H9 (cell line): ENCODE measurements at places on chromosomes 4 and X. TPM values are rescaled to one million over a fixed set of nuclear protein-coding genes. Genes with fewer than 3 reads are reported as not detected.

GRCh38 chr4:22414833-22415232 lies 101.0 kb downstream of the ADGRA3 start:
- no peaks in the 10 kb centered on the region for H3K4me1 ChIP-seq
- no peak overlapping the region for H3K4me3 ChIP-seq
- H3K27me3 ChIP-seq: no peaks in the 10 kb centered on the region

GRCh38 chrX:2693113-2694002 lies 2.3 kb downstream of the CD99 start:
- no peak for DNase-seq
- H3K4me1 ChIP-seq: no peaks in the 10 kb centered on the region; the same call in 1 of the 2 replicates
- no peak overlapping the region for H3K4me3 ChIP-seq
- H3K36me3 ChIP-seq: peaks cover 1% of the 10 kb centered on the region; the same call in 2 of the 3 replicates
- no peak overlapping the region for H3K27ac ChIP-seq

The SMARCA1 gene
- total RNA-seq: 101 and 105 TPM in 2 replicates

- no peaks in the 10 kb centered on the region for H3K36me3 ChIP-seq
- DNase-seq: peak; percentile 82
- no peaks in the 10 kb centered on the region for H3K27me3 ChIP-seq
Measured at GRCh38 chrX:1534301-1535168, 2.5 kb downstream of the P2RY8 start.

The BMX gene
- total RNA-seq: not detected in 2 replicates

GRCh38 chr4:52824603-52825459 lies 37.3 kb upstream of the RASL11B start:
- peak; percentile 21 for DNase-seq
- no peak overlapping the region for H3K27ac ChIP-seq
- H3K27me3 ChIP-seq: no peaks in the 10 kb centered on the region
- H3K4me1 ChIP-seq: no peaks in the 10 kb centered on the region; the same call in 1 of the 2 replicates

- DNase-seq: no peak
- no peak overlapping the region for H3K27ac ChIP-seq
- no peaks in the 10 kb centered on the region for H3K27me3 ChIP-seq
- H3K36me3 ChIP-seq: no peaks in the 10 kb centered on the region
- no peak overlapping the region for H3K4me3 ChIP-seq
Measured at GRCh38 chr4:114076899-114077570, 97.6 kb upstream of the ARSJ start.

The SLC25A43 gene
- total RNA-seq: 3.7 and 4.2 TPM in 2 replicates

GRCh38 chrX:70262952-70263567 lies 3.1 kb upstream of the P2RY4 start:
- peak; percentile 81 for DNase-seq
- H3K4me1 ChIP-seq: no peaks in the 10 kb centered on the region
- no peaks in the 10 kb centered on the region for H3K36me3 ChIP-seq
- no peak overlapping the region for H3K4me3 ChIP-seq

The NKRF gene
- 15.1 and 15.2 TPM in 2 replicates for total RNA-seq

The SPACA5 gene
- not detected in 2 replicates for total RNA-seq

The GUCY2F gene
- 0.11 TPM in 2 replicates for total RNA-seq

The TECRL gene
- total RNA-seq: not detected in 2 replicates

DNA sequence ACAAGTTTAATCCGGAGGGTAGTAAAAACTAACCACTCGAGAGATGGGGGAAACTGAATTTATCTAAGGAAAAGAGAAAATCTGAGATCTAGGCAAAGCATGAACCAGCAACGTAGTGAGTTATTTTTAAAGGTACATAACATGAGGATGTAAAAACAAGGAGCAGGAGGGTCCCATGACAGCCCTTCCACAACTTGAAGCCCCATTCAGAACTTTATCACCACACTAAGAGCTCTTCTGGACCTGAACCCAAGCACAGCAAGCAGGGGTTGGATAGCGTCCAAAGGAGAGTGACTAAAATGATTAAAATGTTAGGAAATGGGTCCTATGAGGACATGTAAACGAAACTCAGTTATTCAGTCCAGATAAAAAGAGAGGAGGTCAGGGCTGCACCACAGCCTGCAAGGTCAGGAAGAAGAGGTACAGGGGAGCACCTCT lies 16.2 kb downstream of the SH3RF1 start:
- no peaks in the 10 kb centered on the region for H3K27me3 ChIP-seq
- peaks cover 17% of the 10 kb centered on the region; the same call in 1 of the 2 replicates for H3K4me1 ChIP-seq
- H3K36me3 ChIP-seq: peaks cover 2% of the 10 kb centered on the region
- no peak overlapping the region for H3K27ac ChIP-seq
- no peak overlapping the region for H3K4me3 ChIP-seq
- DNase-seq: no peak

The ARMCX4 gene
- total RNA-seq: 17.0 and 17.3 TPM in 2 replicates

DNA sequence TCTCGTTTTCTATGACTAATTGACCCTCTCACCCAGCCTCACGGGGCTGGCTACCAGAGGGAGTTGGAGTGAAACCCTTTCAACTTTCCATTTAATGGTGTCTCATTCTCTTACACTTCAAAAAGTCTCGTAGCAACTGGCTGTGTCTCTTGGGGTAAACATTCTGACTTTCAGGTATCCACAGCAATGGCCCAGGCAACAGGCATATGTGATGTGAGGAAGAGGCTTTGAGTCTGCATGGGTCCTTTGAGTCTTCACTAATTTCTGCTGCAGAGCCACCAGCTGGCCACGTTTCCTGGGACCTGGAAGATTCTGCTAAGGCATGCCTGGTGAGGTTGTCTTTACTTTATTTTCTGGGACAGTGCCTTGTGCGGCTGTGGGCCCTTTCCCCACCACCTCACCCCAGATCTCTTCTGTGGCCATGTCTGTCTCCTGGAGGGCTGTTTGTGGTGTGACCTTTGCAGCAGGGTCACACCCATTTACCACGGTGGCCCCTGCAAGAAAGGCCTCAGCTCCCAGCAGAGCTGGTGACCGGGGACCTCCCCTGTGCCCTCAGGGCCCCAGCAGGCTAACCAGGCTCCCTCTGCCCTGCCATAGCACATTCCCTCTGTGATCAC lies 112.5 kb upstream of the FRG1 start:
- peaks cover 8% of the 10 kb centered on the region; the same call in 1 of the 2 replicates for H3K4me1 ChIP-seq
- H3K27ac ChIP-seq: no peak overlapping the region
- no peak overlapping the region for H3K4me3 ChIP-seq
- H3K27me3 ChIP-seq: no peaks in the 10 kb centered on the region
- DNase-seq: no peak
- peaks cover 8% of the 10 kb centered on the region; the same call in 2 of the 3 replicates for H3K36me3 ChIP-seq

GRCh38 chr4:30181918-30182317 lies 538.3 kb upstream of the PCDH7 start:
- H3K27me3 ChIP-seq: no peaks in the 10 kb centered on the region
- no peak overlapping the region for H3K4me3 ChIP-seq
- H3K27ac ChIP-seq: no peak overlapping the region

DNA sequence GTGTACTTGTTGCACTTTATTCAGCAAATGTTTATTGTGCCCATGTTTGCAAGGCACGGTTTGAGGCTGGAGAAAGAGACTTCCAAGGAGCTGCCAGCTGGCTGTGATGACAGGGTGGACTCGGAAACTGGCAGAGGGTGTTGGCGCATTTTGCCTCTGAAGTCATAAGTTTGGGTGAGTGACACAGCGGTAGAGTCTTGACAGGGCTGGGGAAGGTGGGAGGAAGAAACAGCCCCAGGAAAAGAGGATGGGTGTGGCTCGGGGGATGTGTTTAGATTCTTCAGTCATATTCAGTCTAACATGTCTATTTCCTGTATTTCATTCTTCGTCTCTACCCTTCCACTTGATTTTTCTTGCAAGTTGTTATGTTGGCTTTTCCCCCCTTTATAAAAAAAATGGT lies 77.0 kb upstream of the STOX2 start:
- no peak for DNase-seq
- H3K36me3 ChIP-seq: no peaks in the 10 kb centered on the region
- no peak overlapping the region for H3K27ac ChIP-seq

The HPSE gene
- 1.5 and 2.0 TPM in 2 replicates for total RNA-seq

DNA sequence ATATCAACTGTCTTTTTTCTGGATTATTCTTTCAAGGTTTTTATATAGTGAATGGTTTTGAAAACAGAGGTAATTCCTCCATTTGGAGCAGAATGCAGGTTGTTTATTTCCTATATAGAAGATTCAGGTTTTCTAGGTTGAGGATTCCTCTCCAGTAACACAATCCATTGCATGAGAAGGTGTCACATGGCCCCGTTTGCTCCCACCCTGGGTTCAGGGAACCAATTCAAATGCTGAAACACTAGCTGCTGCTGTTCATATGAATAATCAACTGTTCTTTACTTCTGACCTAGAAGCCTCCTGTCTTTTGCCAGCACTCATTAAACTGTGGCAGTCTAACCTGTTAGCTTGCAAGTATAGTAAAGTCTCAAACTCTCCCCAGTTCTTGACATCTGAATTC lies 1316.9 kb upstream of the TENM3 start:
- H3K27me3 ChIP-seq: no peaks in the 10 kb centered on the region
- H3K4me1 ChIP-seq: no peaks in the 10 kb centered on the region
- H3K4me3 ChIP-seq: no peak overlapping the region
- no peaks in the 10 kb centered on the region for H3K36me3 ChIP-seq

The TMPRSS11A gene
- not detected in 2 replicates for total RNA-seq

- H3K4me3 ChIP-seq: no peak overlapping the region
- H3K4me1 ChIP-seq: no peaks in the 10 kb centered on the region
- H3K27ac ChIP-seq: no peak overlapping the region
- H3K27me3 ChIP-seq: no peaks in the 10 kb centered on the region
- H3K36me3 ChIP-seq: peaks cover 6% of the 10 kb centered on the region; the same call in 1 of the 2 replicates
- DNase-seq: no peak
Measured at GRCh38 chrX:95152810-95153209, 1478.8 kb downstream of the FAM133A start.

- H3K4me1 ChIP-seq: no peaks in the 10 kb centered on the region
- DNase-seq: no peak
- no peak overlapping the region for H3K4me3 ChIP-seq
- no peaks in the 10 kb centered on the region for H3K36me3 ChIP-seq
- H3K27ac ChIP-seq: no peak overlapping the region
- H3K27me3 ChIP-seq: no peaks in the 10 kb centered on the region
Measured at GRCh38 chr4:37216209-37216608, 28.3 kb upstream of the NWD2 start.

GRCh38 chr4:149574971-149575370 lies 240.7 kb downstream of the IQCM start:
- no peaks in the 10 kb centered on the region for H3K36me3 ChIP-seq
- no peaks in the 10 kb centered on the region for H3K27me3 ChIP-seq
- DNase-seq: no peak
- H3K4me1 ChIP-seq: no peaks in the 10 kb centered on the region

- no peak overlapping the region for H3K4me3 ChIP-seq
- no peaks in the 10 kb centered on the region for H3K27me3 ChIP-seq
- H3K36me3 ChIP-seq: peaks cover 34% of the 10 kb centered on the region
- H3K27ac ChIP-seq: no peak overlapping the region
Measured at GRCh38 chr4:5758741-5759140, 47.7 kb downstream of the EVC start.

The C4orf54 gene
- not detected in 2 replicates for total RNA-seq

The PNCK gene
- 26.2 and 26.8 TPM in 2 replicates for total RNA-seq

GRCh38 chrX:331825-332495 lies 13.4 kb upstream of the GTPBP6 start:
- H3K4me1 ChIP-seq: no peaks in the 10 kb centered on the region
- no peaks in the 10 kb centered on the region for H3K27me3 ChIP-seq
- H3K36me3 ChIP-seq: peaks cover 14% of the 10 kb centered on the region
- DNase-seq: no peak
- H3K4me3 ChIP-seq: peak overlapping the region; percentile 30; the same call in 1 of the 2 replicates

The CFAP47 gene
- 0.09 TPM in 1 of 2 replicates, not detected in the other for total RNA-seq

DNA sequence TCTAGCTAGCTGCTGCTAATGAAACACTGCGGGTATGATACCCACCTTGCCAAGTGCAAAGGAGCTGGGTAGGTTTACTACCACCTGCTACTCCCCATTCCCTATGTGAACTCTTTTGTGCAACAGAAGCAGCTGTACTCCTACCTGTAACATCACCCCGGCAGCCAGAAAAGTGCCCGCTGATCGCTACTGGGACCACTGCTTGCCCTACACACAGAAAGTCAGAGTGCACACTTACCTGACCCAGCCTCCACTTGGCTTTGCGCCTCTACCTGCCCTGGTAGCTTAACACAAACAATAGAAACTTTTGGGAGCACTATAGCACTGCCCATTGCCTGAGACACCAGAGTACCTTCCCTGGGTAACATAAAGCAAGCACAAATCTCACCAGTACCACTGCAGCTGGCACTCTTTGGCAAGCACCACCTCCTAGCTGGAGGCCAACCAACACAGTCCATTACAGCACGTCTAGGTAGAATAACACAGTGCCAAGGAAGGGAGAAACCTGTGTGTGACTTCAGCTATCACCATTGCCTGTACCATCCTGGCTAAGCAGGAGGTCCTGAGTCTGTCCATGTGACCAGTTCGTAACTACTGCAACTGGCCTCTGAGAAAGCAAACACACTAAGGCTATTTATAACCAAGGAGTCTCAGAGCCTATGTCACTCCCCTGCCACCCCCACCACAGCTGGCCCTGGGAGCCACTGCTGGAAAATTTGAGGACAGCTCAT lies 80.1 kb downstream of the CENPC start:
- no peaks in the 10 kb centered on the region for H3K27me3 ChIP-seq
- no peaks in the 10 kb centered on the region for H3K4me1 ChIP-seq
- no peak overlapping the region for H3K4me3 ChIP-seq
- no peak for DNase-seq

The QRFPR gene
- 0.48 and 0.63 TPM in 2 replicates for total RNA-seq

GRCh38 chr4:14583331-14583730 lies 418.9 kb upstream of the CPEB2 start:
- H3K27ac ChIP-seq: no peak overlapping the region
- no peaks in the 10 kb centered on the region for H3K36me3 ChIP-seq

The FOXR2 gene
- not detected in 2 replicates for total RNA-seq

The GAGE12J gene
- not detected in 2 replicates for total RNA-seq

The FAM133A gene
- 0.83 and 0.90 TPM in 2 replicates for total RNA-seq

GRCh38 chr4:128858879-128859671 lies 49.6 kb downstream of the JADE1 start:
- no peaks in the 10 kb centered on the region for H3K27me3 ChIP-seq
- peak overlapping the region; percentile 1 for H3K27ac ChIP-seq
- no peak overlapping the region for H3K4me3 ChIP-seq

DNA sequence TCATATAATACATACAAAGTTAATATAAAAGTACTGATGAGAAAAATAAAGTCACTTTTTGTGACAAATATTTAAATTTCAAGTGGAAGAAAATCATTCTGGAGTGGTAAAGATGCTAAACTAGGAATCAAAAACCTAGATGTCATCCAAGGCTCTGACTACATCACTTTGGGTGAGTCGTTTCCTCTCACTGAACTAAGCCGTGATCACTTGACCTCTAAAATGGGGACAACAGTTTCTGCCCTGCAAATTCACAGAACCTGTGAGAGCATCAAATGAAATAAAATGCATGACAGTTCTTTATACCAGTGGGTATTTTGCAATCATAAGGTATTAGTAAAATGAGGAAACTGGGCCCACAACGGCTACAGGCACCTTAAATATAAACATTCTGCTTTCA lies 63.8 kb downstream of the PRDM5 start:
- H3K4me1 ChIP-seq: no peaks in the 10 kb centered on the region
- H3K36me3 ChIP-seq: no peaks in the 10 kb centered on the region
- H3K27ac ChIP-seq: no peak overlapping the region
- H3K4me3 ChIP-seq: no peak overlapping the region
- DNase-seq: no peak
